ENCODE measurements at places on chromosomes 3 and 15.

GRCh38 chr3:77588863-77589262 is 549.0 kb downstream of the ROBO2 start:
- no peak for DNase-seq

DNA sequence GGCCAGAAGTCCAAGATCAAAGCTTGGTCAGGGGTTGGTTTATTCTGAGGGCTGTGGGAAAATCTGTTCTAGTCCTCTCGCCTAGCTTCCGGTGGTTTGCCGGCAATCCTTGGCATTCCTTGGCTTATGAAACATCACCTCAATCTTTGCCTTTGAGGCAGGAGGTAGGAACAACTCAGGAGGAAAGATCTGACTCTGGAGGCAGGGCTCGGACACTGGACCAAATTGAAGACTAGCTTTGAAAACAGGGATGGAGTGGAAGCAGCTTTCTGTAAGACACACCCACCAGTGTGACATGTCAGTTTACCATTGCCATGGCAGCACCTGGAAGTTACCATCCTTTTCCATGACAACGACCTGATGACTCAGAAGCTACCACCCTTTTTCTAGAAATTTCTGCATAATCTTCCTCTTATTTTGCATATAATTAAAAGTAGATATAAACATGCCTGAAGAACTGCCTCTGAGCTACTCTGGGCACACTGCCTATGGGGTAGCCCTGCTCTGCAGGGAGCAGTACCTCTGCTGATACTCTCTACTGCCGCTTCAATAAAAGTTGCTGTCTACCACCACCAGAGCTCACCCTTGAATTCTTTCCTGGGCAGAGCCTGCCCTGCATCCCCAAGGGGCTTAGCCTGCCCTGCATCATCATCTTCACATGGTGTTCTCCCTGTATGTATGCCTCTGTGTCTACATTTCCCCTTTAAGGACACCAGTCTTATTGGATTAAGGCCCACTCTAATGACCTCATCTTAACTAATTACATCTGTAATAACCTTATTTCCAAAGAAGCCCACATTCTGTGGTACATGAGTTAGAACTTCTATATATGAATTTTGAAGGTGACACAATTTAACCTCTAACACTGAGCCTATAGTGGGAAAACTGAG is 38.3 kb upstream of the TM4SF4 start:
- no peak for DNase-seq

DNA sequence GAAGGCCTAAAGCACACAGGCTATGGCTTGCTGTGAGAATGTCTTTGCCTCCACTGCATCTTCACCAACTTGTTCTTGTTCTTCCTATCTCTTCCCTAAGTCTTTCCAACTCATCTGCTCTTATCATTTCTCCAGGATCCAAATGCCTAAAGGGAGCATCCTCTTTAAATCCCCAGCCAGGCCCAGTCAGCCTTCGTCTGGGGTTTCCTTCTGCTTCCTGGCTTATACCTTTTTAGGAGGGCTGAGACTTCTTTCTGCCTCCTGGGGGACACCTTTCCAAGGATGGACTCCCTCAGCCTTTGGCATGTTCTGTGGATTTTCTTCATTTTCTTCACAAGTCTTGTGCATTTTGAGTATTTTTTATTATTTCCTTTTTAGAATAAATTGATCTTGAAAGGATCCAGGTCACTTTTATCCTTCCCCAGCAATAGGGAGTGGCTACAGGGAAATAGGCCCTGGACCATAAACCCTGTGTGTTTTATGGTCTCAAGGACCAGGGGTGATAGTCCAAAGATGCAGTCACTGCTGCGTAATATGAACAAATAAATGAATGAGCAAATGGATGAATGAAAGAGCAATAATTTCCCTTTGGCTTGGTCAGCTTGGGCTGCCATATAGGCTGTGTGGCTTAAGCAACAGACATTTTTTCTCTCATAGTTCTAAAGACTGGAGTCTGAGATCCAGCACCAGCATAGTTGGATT is 122.1 kb upstream of the LRIG1 start:
- no peak for DNase-seq

- DNase-seq, result no peak
Measured at GRCh38 chr15:61057376-61057775, 171.7 kb downstream of the RORA start.

DNA sequence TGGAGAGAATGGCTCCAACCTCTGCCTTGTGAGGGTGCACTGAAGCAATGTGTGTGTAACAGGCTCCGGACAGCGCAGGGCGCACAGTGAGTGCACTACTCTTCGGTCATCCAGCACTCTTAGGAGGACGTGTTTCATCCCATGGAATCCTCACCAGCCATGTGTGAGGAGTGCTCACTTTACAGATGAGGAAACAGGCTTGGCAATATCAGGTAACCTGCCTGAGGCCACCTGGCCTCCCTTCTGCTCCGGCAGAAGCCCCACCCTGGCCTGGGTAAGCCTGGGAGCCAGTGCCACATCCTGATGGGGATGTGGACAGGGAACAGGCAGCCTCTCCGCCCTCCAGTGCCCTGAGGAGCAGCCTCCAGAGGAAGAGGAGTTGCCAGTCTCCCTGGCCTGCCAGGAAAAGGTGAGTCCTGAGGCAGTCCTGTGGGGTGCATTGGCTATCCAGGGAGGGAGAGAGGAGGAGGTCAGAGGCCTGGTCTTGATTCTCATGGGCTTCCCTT is 39.4 kb upstream of the LIMD1 start:
- DNase-seq, result no peak

DNA sequence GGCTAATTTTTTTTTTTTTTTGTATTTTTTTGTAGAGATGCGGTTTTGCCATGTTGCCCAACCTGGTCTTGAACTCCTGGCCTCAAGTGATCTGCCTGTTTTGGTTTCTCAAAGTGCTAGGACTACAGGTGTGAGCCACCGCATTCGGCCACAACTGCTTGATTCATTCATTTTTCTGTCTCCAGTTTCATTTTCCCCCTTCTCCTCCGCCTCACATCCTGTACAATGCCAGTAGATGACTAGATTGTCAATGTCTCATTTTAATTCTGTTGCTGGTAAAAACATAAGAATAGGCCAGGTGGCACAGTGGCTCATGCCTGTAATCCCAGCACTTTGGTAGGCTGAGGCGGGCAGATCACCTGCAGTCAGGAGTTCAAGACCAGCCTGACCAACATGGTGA is 12.0 kb upstream of the ZNF592 start:
- DNase-seq, result no peak

- DNase-seq, result no peak
Measured at GRCh38 chr15:98121957-98122356, 161.5 kb downstream of the ARRDC4 start.

DNA sequence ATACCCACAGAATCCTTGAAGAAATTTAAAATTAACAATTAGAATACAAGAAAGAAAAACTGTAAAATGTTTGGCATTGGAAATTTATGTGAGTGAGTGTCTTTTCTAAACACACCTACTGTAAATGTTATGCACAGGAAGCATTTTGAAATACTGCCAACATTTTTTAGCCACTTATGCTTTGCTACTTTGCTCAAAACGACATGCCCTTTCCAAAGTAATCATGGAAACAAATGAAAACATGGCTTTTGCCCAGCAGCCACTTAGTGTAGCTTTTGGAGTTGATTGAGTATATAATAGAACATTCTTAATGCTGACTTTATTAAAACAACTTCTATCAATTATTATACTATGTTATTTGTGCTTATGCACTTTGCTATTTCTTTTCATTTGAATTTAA is 823.0 kb downstream of the CADM2 start:
- DNase-seq, result no peak

GRCh38 chr3:45659661-45660566 is 29.3 kb upstream of the SACM1L start:
- DNase-seq, result no peak

DNA sequence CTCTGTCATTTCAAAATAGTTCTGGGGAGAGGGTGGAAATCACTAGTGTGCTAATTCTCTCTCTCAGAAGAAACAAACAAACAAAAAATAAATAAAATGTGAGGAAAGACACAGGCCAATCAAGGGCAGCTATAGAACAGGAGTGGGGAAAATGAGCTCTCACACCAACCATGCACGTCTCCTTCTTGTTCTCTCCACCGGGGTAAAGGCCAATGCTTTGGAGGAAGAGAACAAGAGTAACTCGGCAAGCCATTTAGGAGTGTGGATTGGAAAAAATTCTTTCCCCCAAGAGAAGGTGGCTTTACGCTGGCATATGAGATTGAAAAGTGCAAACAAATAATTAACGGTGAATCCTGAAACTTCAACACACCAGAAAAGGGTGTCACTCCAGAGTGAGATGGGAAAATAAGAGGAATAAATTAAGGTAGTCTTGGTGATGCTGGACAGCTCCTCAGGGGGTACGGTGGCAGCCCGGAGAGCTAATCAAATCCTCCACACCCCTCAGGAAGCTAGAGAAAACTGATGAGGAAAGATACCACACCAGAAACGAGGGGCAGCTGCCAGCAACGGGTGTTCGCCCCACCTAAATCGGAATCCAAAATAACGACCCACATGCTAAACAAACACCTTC is 88.0 kb downstream of the RFTN1 start:
- DNase-seq, result no peak

DNA sequence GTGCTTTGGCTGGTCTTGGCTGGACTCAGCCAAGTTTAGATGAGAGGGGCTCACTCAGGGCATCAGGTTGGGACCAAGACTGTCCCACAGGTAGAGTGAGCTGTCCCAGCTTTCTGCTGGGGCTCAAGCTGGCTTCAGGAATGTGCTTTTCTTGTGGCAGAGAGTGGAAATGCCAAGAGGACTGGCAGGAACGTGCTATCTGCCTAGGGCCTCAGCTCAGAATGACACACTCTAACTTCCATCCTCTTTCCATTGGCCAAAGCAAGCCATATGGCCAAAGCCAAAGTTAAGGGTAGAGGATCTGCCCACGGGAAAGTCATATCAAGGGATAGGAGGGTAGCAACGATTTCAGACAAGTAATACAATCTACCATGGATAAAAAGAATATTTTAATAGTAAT is 178.8 kb downstream of the ABHD5 start:
- no peak for DNase-seq

DNA sequence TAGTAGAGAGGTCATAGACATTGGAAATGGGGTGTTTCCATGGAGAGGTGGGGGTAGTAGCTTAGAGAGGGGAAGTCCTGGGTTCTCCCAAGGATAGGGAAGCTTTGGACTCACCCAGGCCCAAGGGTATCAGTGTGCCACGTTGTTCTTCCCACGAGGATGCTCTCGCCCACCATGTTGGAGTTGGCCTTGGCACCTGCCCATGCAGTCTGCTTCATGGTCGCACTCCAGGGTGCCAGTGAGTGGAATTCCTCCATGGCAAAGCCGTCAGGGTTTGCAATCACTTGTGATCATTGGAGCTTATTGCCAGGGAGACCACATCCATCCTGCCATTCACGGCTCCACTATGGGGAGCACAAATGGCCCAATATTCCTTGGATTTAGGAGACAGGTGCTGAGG is 60.6 kb downstream of the GRIP2 start:
- no peak for DNase-seq

DNA sequence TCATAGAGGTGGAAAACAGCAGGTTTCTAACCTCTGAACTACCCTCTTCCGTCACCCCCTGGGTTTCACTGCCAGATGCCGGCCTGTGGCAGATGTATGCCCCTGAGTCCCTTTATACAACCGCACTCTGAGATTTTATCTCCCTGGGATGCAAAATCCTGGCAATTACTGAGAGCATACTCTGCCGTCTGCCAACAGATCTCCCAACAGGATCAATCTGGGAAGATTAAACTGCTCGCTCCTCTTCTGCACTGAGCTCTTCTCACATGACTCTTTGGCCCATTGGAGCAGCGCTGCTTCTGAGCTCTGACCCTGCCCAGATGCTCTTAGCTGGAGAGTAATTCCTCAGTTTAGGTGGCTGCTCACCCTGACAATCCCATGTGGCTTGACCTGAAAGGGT is 133.2 kb downstream of the LIPC start:
- no peak for DNase-seq

DNA sequence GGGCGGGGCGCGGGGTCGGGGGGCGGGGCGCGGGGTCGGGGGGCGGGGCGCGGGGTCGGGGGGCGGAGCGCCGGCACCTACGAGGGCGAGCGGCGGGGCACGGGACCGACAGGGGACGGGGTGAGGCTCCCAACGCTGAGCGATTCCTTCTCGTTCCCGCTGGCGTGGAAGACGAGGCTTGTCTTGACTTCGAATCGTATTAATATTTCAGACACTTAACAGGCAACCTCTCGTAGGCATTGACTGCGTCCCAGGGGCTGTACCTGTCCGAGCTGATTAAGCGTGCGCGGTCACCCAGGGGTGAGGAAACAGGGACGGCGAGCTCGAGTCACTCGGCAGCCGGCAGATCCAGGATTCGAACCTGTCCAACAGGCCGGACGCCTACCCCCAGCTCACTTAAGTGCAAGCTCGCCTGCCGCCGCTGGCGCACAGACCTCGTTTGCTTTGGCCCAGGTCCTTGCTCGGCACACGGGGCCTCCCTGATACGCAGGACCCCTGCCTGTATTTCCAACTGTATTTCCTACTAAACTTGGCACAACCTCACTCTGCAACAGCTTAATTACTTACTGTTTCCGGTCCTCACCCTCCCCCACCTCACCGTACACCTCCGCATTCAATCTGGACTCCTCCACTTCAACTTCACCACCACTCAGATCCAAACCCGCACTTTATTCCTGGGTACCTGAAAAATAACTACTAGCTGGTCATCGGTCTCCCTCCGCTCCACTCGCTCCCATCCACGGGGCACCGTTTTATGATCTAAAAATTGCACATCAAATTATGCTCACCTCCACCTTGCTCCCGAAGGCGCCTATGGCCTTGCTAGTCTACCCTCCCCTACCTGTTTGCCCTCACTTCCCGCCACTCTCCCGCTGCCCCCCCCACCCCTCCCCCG is 722 bp upstream of the ZXDC start:
- DNase-seq, result no peak

GRCh38 chr3:77780278-77780996 is 740.5 kb downstream of the ROBO2 start:
- DNase-seq, result no peak

DNA sequence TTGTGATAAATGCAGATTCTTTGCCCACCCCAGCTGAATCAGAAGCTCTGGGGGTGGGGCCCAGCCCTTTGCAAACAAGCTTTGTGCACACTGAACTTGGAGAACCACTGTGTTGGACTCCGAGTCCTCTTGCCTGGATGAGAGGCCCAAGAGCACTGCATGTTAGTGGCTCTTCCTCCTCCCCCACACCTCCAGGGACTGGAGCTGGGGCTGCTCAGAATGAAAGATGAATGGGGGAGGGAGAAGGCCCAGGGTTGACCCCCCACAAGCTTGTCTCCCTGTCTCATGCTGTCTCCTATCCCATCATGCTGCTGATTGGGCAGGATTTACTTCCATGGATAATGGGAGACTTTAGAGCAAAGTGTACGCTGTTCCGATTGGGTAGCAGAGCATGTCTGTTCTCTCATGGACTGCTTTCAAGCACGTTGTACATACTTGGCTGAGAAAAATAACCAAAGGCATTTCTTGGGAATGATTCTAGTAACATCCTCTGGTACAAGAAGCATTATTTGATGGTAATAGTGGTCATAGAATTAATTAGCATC is 99.6 kb downstream of the PGPEP1L start:
- DNase-seq, result no peak

- DNase-seq, result no peak
Measured at GRCh38 chr15:81024265-81024872, 23.6 kb downstream of the TLNRD1 start.
